ENCODE measurements at places on chromosomes 4 and X. TPM values are rescaled to one million over a fixed set of nuclear protein-coding genes. Genes with fewer than 3 reads are reported as not detected.

DNA sequence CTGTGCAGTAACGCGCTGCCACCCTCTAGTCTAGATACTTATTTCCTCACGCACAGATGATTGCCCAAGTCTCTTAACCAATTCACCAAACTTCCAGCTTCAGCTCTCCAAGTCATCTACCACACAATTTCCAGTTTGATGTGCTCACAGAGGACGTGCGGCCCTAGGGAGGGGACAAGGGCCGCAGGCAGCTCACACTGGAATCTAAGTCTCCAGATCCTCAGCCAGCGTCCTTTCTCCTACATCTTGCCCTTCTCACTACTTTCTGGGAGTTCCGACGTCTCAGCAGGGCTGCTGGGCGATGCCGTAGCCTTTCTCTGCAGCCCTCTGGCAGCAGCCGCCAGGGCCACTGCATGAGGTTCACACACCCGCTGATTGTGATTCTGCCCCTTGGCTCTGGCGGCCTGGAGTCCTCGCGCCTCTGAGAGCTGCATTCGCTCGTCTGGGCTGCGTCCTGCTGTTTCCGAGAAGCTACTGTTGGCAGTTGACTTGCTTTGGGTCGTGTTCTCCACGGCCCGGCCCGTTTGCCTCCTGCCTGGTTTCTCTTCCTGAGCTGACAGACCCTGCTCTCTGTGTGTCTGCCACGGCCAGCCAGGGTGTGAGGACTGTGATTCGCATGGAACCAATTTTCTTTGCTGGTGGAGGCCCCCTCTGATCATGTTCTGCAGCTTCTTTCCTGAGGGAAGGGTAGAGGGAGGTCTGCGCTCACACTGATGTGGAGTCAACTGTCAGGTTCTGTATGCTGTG, 14.1 kb upstream of the TMEM131L start:
- no peaks in the 10 kb centered on the region for H3K36me3 ChIP-seq
- H3K27ac ChIP-seq, result no peak overlapping the region
- peaks cover 18% of the 10 kb centered on the region for H3K4me1 ChIP-seq
- no peak for DNase-seq

GRCh38 chrX:9728261-9728660, 37.4 kb downstream of the GPR143 start:
- H3K4me1 ChIP-seq, result no peaks in the 10 kb centered on the region
- H3K4me3 ChIP-seq, result no peak overlapping the region
- H3K27ac ChIP-seq, result no peak overlapping the region
- no peaks in the 10 kb centered on the region for H3K36me3 ChIP-seq
- H3K27me3 ChIP-seq, result no peaks in the 10 kb centered on the region

- no peaks in the 10 kb centered on the region for H3K27me3 ChIP-seq
- no peaks in the 10 kb centered on the region for H3K36me3 ChIP-seq
- DNase-seq, result no peak
- H3K27ac ChIP-seq, result no peak overlapping the region
- H3K4me3 ChIP-seq, result no peak overlapping the region
- no peaks in the 10 kb centered on the region for H3K4me1 ChIP-seq
These were observed 245.9 kb downstream of the HS3ST1 start for GRCh38 chr4:11182586-11183355.

GRCh38 chrX:132818638-132819037, 139.8 kb downstream of the HS6ST2 start:
- H3K36me3 ChIP-seq, result no peaks in the 10 kb centered on the region
- DNase-seq, result no peak
- no peak overlapping the region for H3K4me3 ChIP-seq
- H3K27ac ChIP-seq, result no peak overlapping the region
- no peaks in the 10 kb centered on the region for H3K27me3 ChIP-seq

DNA sequence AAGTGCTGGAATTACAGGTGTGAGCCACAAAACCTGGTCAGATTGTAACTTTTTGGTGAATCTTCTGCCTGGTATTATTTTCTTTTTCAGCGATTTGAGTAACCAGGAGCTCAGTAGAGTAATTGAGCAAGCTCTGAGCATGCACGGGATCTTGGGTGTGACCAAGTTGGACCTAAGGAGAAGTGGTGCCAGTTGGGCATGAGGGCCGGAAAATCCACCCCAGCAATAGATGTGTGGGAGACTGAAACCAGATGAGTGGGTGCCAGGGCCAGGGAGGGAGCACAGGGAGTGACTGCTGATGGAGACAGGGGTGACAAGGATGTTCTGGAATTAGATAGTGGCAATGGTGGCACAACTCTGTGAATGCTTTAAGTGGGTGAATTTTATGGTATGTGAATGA, 3.7 kb upstream of the CCNQ start:
- H3K4me1 ChIP-seq, result peaks cover 37% of the 10 kb centered on the region
- no peaks in the 10 kb centered on the region for H3K36me3 ChIP-seq
- no peak overlapping the region for H3K27ac ChIP-seq
- H3K27me3 ChIP-seq, result no peaks in the 10 kb centered on the region

DNA sequence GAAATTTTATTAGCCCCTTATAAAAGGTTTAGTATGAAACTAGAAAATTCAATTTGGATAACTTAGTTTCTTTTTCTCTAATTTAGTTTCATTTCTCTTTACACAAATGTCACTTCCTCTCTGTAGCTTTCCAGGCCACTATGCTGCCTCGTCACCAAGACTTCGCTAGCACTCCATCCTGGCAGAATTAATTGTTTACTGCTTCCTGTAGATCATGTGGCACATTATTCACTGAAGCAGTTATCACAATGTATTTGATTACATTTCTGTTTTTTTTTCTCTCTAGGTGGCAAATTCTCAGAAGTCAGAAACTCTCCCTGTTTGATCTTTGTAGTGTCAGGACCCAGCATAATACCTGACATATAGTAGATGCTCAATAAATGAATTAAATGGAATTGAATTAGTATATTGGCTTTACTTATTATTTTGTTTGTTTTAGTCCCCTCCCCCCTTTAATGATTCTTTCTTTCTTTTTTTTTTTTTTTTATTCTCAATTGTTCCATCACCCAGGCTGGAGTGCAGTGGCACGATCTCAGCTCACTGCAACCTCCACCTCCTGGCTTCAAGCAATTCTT, 9.3 kb upstream of the SAT1 start:
- H3K27me3 ChIP-seq, result no peaks in the 10 kb centered on the region
- H3K36me3 ChIP-seq, result no peaks in the 10 kb centered on the region
- H3K4me1 ChIP-seq, result peaks cover 17% of the 10 kb centered on the region
- no peak overlapping the region for H3K4me3 ChIP-seq

DNA sequence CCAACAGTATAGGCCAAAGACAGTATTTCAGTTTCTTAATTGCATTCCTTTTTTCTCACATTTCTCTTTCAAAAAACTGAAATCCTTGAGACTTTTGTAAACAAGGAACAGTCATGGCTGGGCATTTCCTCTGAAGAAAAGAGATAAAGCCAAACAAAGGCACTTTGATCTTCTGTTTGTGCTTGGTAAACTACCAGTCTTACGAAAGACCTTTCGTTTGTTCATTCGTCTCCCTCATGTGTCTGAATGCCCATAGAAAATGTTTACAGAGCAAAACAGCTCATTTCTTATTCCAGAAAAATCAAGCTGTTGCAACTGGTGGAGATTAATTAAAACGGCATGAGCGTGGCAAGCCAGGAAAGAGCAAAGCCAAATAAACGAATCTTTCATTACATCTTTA, 178.0 kb downstream of the GASK1B start:
- no peak overlapping the region for H3K27ac ChIP-seq
- DNase-seq, result no peak
- no peaks in the 10 kb centered on the region for H3K27me3 ChIP-seq
- no peaks in the 10 kb centered on the region for H3K36me3 ChIP-seq
- no peaks in the 10 kb centered on the region for H3K4me1 ChIP-seq

GRCh38 chr4:96599752-96600151, 759.9 kb downstream of the PDHA2 start:
- no peak overlapping the region for H3K4me3 ChIP-seq
- no peaks in the 10 kb centered on the region for H3K27me3 ChIP-seq
- H3K4me1 ChIP-seq, result no peaks in the 10 kb centered on the region
- no peak for DNase-seq
- no peaks in the 10 kb centered on the region for H3K36me3 ChIP-seq
- no peak overlapping the region for H3K27ac ChIP-seq

- H3K27ac ChIP-seq, result no peak overlapping the region
- H3K4me3 ChIP-seq, result no peak overlapping the region
- DNase-seq, result no peak
- H3K36me3 ChIP-seq, result no peaks in the 10 kb centered on the region
- H3K4me1 ChIP-seq, result no peaks in the 10 kb centered on the region
- H3K27me3 ChIP-seq, result no peaks in the 10 kb centered on the region
These were observed 24.3 kb downstream of the RGS12 start for GRCh38 chr4:3317011-3317655.

GRCh38 chr4:165382640-165383039, 3.8 kb downstream of the CPE start:
- H3K27ac ChIP-seq, result no peak overlapping the region
- no peaks in the 10 kb centered on the region for H3K36me3 ChIP-seq
- peaks cover 4% of the 10 kb centered on the region for H3K4me1 ChIP-seq
- H3K27me3 ChIP-seq, result peaks cover 15% of the 10 kb centered on the region
- no peak for DNase-seq

DNA sequence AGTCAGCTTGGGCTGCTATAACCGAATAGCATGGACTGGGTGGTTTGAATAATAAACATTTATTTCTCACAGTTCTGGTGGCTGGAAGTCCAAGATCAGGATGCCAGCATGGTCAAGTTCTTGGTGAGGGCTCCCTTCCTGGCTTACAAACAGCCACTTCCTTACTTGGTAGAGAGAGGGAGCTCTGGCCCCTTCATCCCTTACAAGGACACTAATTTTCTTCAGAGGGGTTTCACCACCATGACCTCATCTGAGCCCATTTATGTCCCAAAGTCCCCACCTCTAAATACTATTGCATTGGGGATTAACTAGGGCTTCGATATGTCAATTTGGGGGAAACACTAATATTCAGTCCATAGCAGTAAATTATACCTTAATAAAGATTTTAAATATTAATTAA, 61.8 kb downstream of the CLNK start:
- no peak overlapping the region for H3K4me3 ChIP-seq
- no peak for DNase-seq
- H3K27me3 ChIP-seq, result no peaks in the 10 kb centered on the region
- no peaks in the 10 kb centered on the region for H3K36me3 ChIP-seq

- H3K4me3 ChIP-seq, result no peak overlapping the region
- peak; percentile 7 for DNase-seq
- peaks cover 9% of the 10 kb centered on the region for H3K4me1 ChIP-seq
- H3K36me3 ChIP-seq, result no peaks in the 10 kb centered on the region
These were observed 21.8 kb upstream of the BBS12 start for GRCh38 chr4:122710434-122711308.

DNA sequence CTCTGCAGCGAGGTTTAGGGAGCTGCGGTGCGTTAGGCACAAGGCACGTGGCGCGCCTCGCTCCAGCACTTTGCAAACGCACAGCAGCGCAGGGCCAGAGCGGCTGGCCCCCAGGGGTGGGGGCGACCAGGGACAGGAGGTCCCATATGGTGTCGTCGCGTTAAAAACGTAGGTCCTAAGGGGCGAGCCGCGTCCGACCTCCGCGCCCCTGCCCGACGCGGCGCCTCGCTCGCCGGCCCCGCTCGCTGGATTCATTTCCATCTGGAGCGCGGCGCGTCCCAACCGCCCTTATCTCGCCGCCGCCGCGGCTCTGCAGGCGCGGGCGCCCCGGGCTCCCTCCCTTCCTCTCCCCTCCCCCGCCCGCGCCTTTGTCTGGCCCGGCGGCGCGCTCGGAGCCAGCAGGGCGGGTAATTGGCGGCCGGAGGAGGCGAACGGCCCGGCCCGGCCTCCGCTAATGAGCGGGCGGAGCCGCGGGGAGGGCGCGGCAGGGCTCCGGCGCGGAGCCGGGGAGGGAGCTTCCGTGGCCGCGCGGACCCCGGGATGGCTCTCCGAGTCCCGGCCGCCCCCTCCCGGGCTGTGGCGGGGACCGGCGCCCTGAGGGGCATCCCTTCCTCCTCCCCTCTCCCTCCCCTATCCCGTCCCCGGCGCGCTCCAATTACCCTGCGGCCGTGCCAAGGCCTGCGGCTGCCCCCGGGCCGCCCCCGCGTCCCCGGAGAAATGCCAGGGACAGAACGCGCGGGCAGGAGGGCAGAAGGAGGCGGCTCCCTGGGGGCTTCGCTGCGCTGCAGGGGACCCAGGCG, 409.0 kb downstream of the BCOR start:
- no peaks in the 10 kb centered on the region for H3K27me3 ChIP-seq
- peaks cover 5% of the 10 kb centered on the region for H3K4me1 ChIP-seq
- no peak overlapping the region for H3K4me3 ChIP-seq
- H3K27ac ChIP-seq, result no peak overlapping the region
- H3K36me3 ChIP-seq, result no peaks in the 10 kb centered on the region

DNA sequence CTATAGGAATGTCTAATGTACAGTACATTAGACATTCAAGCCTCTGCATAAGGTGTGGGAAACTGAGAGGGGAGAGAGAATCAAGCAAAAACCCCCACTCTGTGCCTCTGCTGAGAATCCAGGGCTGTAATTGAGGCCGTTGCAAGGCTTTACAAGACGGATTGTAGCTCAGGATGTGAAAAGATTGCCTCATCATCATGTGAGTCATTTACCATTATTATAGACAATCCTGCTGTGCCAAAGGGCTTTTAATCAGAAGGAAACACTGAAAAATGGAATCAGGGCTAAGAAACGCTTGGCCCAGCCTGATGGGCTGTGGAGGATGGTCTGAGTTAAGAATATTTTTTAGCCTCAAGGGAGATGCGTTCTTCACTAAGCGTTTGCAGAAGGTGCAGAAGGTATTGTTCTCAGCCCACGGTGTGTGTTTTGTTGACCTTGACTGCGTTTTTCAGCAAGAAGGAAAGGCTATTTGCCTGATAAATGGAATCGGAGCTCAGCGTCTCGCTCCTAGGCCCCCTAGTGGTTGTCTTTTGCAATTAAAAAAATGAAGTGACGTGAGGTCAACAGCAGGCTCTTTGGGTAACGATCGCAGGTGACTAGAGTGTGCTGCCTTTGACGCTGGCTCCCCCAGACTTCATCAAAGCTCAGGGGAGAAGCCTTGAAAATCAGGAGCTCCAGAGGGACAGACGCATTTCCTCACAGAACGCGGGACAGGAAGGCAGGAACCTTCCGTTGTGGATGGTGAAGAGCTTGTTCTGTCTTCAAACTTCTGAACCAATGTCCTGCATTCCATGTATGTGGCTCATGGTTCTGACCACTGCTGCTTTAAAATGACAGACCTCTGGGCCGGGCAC, 18.1 kb upstream of the CHRNA9 start:
- H3K36me3 ChIP-seq, result no peaks in the 10 kb centered on the region
- no peaks in the 10 kb centered on the region for H3K27me3 ChIP-seq
- peaks cover 31% of the 10 kb centered on the region for H3K4me1 ChIP-seq
- DNase-seq, result peak; percentile 78
- H3K4me3 ChIP-seq, result peak overlapping the region; percentile 7
- peak overlapping the region; percentile 82 for H3K27ac ChIP-seq

DNA sequence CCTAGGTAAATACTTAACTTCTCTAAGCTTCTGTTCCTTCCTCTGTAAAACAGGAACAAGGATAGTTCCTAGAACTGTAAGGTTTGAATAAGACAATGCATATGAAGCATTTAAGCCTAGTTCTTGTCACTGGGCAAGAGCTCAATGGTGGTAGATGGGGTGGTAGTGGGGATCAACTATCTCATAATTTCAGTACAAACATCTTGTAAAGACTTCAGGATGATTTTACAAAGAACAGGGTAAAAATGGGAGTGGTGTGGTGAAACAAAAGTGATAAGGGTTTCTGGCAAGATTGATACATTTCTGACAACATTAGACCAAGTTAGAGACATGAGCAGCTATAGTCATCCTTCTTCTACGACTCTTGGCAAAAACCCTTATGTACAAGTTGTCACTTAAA, 137.8 kb downstream of the SCFD2 start:
- no peak for DNase-seq
- H3K27ac ChIP-seq, result no peak overlapping the region
- H3K4me3 ChIP-seq, result no peak overlapping the region
- no peaks in the 10 kb centered on the region for H3K36me3 ChIP-seq
- H3K4me1 ChIP-seq, result no peaks in the 10 kb centered on the region

SLC35A2 gene
- total RNA-seq, result 13.8 TPM

FDCSP gene
- total RNA-seq, result not detected

CFAP99 gene
- total RNA-seq, result 0.12 TPM

LRAT gene
- total RNA-seq, result not detected

SH3BGRL gene
- total RNA-seq, result 81.4 TPM

OPN1MW2 gene
- total RNA-seq, result not detected
